ENCODE measurements at places on chromosomes 1 and 21. TPM values are rescaled to one million over a fixed set of nuclear protein-coding genes. Genes with fewer than 3 reads are reported as not detected.

- no peaks in the 10 kb centered on the region for H3K27me3 ChIP-seq
- no peaks in the 10 kb centered on the region for H3K36me3 ChIP-seq
- no peak overlapping the region for H3K4me3 ChIP-seq
- DNase-seq = no peak
These were observed 9.8 kb downstream of the H3-3A start for GRCh38 chr1:226072347-226072746.

GRCh38 chr1:172638885-172639831 is 19.7 kb upstream of the FASLG start:
- H3K4me3 ChIP-seq = no peak overlapping the region
- H3K27ac ChIP-seq = no peak overlapping the region
- no peaks in the 10 kb centered on the region for H3K36me3 ChIP-seq
- no peaks in the 10 kb centered on the region for H3K4me1 ChIP-seq
- H3K27me3 ChIP-seq = no peaks in the 10 kb centered on the region

- no peaks in the 10 kb centered on the region for H3K4me1 ChIP-seq
- no peak overlapping the region for H3K4me3 ChIP-seq
- no peaks in the 10 kb centered on the region for H3K27me3 ChIP-seq
- DNase-seq = no peak
- H3K36me3 ChIP-seq = no peaks in the 10 kb centered on the region
- no peak overlapping the region for H3K27ac ChIP-seq
These were observed 62.6 kb downstream of the ABL2 start for GRCh38 chr1:179166663-179167417.

DNA sequence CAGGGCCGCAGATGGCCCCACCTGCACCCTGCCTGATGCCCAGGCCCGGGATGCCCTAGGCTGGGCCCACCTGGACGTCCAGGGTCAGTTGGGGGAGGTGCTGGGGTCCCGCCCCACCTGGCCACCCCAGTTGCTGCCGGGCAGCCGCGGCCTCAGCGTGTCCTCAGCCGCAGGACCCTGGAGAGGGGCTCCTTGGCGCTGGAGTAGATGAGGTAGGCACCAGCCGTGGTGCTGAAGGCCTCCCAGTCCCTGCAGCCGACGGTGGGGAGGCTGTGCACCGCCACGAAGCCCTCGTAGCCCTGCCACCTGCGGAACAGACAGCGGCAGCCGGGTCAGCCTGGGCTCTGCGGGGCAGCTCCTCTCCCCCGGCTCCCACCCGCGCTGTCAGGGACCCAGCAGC is 40.4 kb downstream of the KRTAP10-1 start:
- no peaks in the 10 kb centered on the region for H3K4me1 ChIP-seq
- H3K4me3 ChIP-seq = no peak overlapping the region
- no peaks in the 10 kb centered on the region for H3K36me3 ChIP-seq
- DNase-seq = peak; percentile 50

GRCh38 chr21:25619198-25619597 is 11.9 kb upstream of the MRPL39 start:
- no peak overlapping the region for H3K4me3 ChIP-seq
- no peaks in the 10 kb centered on the region for H3K4me1 ChIP-seq
- no peaks in the 10 kb centered on the region for H3K27me3 ChIP-seq
- no peak overlapping the region for H3K27ac ChIP-seq

- no peaks in the 10 kb centered on the region for H3K27me3 ChIP-seq
- no peak overlapping the region for H3K4me3 ChIP-seq
- peak overlapping the region; percentile 82 for H3K27ac ChIP-seq
- DNase-seq = peak; percentile 86
- H3K36me3 ChIP-seq = no peaks in the 10 kb centered on the region
These were observed 134.0 kb upstream of the ARHGEF16 start for GRCh38 chr1:3320246-3321152.

GRCh38 chr1:29849038-29849750 is 612.9 kb downstream of the PTPRU start:
- DNase-seq = no peak
- no peaks in the 10 kb centered on the region for H3K4me1 ChIP-seq
- no peak overlapping the region for H3K27ac ChIP-seq
- no peak overlapping the region for H3K4me3 ChIP-seq

DNA sequence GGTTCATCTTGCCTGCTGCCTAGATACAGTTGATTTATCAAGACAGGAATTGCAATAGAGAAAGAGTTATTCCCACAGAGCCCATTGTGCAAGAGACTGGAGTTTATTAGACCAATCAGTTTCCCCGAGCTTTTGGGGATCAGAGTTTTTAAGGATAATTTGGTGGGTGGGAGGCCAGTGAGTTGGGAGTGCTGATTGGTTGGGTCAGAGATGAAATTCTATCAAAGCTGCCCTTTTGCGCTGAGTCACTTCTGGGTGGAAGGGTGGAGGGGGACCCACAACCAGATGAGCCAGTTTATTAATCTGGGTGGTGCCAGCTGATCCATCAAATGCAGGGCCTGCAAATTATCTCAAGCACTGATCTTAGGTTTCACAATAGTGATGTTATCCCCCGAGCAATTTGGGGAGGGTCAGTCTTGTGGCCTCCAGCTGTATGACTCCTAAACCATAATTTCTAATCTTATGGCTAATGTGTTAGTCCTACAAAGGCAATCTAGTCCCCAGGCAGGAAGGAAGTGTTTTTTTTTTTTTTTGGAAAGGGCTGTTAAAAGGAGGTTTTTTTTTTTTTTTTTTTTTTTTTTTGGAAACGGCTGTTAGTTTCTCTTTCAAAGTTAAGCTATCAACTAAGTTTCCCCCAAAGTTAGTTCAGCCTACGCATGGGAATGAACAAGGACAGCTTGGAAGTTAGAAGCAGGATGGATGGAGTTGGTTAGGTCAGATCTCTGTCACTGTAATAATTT is 7.4 kb downstream of the SLC16A4 start:
- H3K27ac ChIP-seq = no peak overlapping the region
- H3K36me3 ChIP-seq = no peaks in the 10 kb centered on the region
- H3K4me3 ChIP-seq = no peak overlapping the region
- no peaks in the 10 kb centered on the region for H3K27me3 ChIP-seq
- DNase-seq = no peak

DNA sequence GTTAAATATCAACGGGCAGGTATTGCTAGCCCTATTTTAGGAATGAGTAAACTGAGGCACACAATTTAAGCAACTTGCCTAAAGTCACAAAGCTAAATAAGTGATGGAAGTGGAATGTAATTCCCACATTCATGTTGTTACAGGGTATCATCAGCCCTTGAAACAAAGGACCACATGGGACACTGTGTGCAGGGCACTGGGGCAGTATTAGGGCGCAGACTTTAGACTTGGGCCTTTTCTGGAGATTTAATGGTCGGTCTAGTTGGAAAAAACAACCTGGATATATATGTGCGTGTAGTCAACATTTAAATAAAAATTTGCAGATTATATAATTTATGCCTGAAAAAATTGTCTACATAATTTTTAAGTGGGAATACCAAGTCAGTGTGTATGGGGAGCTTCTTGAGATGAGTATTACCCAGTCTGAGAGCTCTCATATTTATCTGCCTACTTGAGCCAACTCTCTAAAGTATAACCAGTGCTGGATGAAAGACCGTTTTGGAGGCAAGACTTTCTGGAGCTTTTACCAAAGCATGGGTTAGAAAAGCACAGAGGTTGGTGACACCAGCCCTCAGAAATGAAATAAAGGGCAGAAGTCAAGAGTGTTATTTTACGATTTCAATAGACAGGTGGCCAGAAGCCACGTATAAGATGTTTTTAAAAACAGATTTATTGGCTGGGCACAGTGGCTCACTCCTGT is 1.6 kb downstream of the KDM1A start:
- no peaks in the 10 kb centered on the region for H3K36me3 ChIP-seq
- H3K4me1 ChIP-seq = no peaks in the 10 kb centered on the region
- H3K4me3 ChIP-seq = no peak overlapping the region
- H3K27me3 ChIP-seq = no peaks in the 10 kb centered on the region
- no peak for DNase-seq
- no peak overlapping the region for H3K27ac ChIP-seq

DNA sequence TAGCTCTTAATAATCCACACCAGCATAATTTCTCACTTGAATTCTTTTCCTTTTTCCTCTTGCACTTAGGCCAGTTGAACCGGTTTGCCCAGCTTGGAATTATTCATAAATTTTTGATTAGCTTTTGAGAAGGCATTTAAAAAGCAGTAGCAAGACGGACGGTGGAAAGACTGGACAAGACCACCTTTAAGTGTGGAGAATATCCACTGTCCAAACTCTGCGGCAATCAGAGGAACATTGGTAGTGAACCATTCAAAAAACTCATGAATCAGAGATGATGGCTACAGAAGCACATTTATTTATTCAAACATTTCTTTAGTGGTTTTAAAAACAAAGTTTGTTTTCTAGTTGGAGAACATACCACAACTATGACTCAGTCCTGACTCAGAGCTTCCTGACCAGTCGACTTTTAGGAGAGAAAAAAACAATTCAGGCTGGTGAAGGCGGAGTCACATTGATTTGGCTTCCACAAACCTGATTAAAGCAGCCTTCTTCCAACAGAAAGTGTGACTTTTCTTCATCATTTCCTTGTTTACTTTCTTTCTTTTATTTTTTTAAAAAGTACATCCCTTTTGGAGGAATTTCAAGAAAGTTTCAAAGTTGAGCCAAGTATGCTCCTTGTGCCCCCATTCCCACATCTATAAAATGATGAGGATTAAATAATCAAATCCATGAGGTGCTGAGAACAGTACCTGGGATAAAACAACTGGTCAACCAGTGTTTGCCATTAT is 128.8 kb downstream of the ADSS2 start:
- H3K4me1 ChIP-seq = no peaks in the 10 kb centered on the region
- H3K36me3 ChIP-seq = no peaks in the 10 kb centered on the region
- peak overlapping the region; percentile 14 for H3K4me3 ChIP-seq
- H3K27me3 ChIP-seq = no peaks in the 10 kb centered on the region

DNA sequence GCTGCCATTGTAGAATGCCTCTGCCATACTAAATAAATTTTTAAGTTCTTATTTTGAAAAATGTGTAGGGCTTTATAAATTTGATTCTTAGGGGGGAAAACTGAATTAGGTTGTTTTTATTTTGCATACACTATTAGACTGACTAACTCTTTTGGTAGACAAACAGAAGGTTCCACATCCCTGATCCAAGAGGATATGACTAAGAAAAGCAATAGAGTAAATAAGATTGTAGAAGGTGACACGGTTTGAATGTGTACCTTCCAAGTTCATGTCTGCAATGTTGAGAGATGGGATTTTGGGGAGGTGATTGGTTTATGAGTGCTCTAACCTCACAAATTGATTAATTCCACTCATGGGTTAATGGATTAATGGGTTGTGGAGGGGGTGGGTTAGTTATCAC is 127.9 kb downstream of the GLUL start:
- H3K4me3 ChIP-seq = no peak overlapping the region
- no peak for DNase-seq
- no peak overlapping the region for H3K27ac ChIP-seq
- no peaks in the 10 kb centered on the region for H3K4me1 ChIP-seq
- no peaks in the 10 kb centered on the region for H3K36me3 ChIP-seq

DNA sequence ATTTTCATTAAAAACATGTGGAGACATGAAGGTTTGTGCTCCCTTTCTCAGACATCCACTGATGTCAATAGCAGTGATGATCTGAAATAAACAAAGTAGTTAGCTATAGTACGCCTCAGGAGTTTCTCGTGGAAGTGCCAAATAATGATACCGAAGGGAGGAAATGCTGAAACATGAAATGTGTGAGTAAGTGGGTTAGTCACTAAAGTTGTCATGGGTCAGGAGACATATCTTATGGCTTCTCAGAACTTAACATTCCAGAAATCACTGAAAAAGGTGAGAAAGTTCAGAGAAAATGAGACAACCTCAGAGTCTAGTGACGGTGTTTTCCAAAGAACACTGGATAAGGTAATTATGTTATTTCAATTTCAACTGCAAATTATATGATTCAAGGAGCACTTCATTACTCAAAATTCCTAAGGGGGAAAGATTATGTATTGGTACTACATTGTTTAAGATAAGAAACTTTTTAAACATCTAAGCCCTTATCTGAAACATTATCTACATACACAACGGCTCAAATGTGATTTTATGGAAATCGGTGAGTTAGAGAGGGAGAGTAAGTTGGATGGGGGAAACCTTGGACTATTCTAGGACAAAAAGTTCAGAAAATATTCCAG is 20.6 kb downstream of the NIBAN1 start:
- no peak overlapping the region for H3K4me3 ChIP-seq
- DNase-seq = no peak
- peaks cover 8% of the 10 kb centered on the region for H3K4me1 ChIP-seq
- H3K27ac ChIP-seq = no peak overlapping the region

- H3K27me3 ChIP-seq = no peaks in the 10 kb centered on the region
- H3K4me3 ChIP-seq = no peak overlapping the region
- H3K4me1 ChIP-seq = no peaks in the 10 kb centered on the region
- H3K27ac ChIP-seq = no peak overlapping the region
- DNase-seq = no peak
- no peaks in the 10 kb centered on the region for H3K36me3 ChIP-seq
These were observed 15.4 kb upstream of the WASF2 start for GRCh38 chr1:27505420-27505680.

DNA sequence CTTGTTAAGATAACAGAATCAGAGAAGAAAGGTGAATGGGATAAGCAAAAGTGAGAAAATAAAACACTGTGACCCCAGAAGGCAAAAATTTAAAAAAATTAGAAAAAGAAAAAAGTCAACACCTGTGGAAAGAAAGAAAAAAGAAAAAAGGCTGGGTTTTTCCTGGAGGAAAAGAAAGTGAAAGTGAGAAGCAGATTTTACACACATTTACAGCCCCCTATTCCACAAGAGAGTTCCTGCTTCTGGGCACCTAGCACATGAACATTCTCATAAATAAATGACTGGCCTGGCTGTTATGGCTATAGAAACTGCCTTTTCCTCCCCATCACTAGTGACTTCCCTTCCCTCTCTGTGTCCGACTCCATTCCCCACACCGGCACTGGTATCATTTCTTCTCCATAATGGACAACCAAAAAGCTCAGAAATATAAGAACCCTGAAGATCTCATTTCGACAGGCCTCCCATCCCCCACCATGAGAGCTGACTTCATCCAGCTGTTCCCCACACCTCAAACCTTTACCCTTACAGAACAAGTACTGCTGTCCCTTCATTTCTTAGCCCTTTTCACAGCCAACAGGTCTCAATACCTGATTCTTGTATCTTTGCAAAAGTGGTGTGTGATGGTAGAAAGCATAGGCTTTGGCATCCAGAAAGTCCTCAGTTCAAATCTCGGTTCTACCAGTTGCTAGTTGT is 12.6 kb downstream of the MTF1 start:
- H3K4me1 ChIP-seq = peaks cover 22% of the 10 kb centered on the region
- no peak overlapping the region for H3K27ac ChIP-seq
- DNase-seq = no peak
- H3K4me3 ChIP-seq = no peak overlapping the region
- H3K36me3 ChIP-seq = no peaks in the 10 kb centered on the region

- H3K27ac ChIP-seq = no peak overlapping the region
- no peak overlapping the region for H3K4me3 ChIP-seq
- no peaks in the 10 kb centered on the region for H3K36me3 ChIP-seq
- no peaks in the 10 kb centered on the region for H3K4me1 ChIP-seq
- H3K27me3 ChIP-seq = no peaks in the 10 kb centered on the region
These were observed 555.2 kb downstream of the PLPP3 start for GRCh38 chr1:56024155-56024554.

Gene DIO1
- total RNA-seq = not detected

Gene TMOD4
- not detected for total RNA-seq

Gene FCRL1
- total RNA-seq = 0.18 TPM

Gene KCNE1
- total RNA-seq = 0.51 TPM

Gene HPCAL4
- total RNA-seq = 1.7 TPM

Gene SEC16B
- 7.2 TPM for total RNA-seq

Gene EIF4G3
- total RNA-seq = 22.7 TPM

Measured in pancreas (tissue), 10 donors.